ENCODE measurements at places on chromosomes 12 and 14.

DNA sequence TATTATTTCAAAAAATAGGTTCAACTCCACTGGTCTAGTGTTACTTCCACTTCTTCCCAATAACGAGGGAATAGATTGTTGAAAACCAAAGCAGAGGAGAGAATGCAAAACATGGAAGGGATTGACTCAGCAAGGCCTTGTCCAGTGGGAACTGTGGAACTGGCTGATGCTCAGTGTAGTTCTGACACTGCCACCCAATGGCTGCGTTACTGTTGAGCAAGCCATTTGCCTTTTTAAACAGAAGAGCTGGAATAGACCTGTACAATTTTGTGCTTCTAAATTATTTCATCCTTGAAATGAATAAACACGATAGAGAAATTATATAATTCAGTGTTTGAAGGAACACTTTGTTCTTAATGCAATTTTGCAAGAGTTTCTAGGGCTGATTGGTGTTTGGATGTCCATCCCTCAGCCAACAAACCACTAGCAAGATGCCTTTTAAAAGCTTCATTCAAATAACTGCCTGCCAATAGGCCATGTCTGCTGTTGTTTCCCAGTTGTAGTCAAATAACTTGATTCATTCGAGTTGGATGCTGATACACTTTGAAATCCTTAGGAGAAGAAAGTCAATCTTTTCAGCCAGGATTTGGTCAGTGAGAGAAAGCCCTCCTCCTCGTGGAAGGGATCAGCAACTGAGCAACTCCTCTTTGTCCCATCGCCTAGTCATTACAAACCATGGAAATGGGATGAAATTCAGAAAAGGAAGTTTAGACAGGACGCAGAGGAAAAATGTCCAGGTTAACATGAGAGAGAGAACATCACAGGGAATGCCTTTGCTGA is 7.3 kb upstream of the MGP start:
- DNase-seq: no peak

GRCh38 chr12:28543021-28543890 is 353.0 kb downstream of the CCDC91 start:
- DNase-seq: no peak

DNA sequence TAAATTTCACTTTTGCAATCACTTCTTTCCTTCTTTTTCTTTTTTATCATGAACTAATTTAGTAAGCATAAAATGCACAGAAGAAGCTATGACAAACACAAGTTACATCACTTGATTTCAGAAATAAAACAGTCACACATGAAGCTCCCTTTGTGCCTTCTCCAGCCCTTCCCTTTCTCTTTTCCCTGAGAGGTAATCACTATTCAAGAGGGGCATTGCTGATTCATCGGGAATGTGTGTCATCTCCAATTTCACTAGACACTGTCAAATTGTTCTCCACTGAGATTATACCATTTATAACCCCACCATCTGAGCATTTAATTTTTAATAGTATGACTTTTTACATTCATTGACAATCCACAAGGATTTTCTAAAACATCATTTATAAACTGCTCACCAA is 91.6 kb upstream of the PTPRQ start:
- no peak for DNase-seq

- no peak for DNase-seq
These were observed 15.1 kb downstream of the XRCC3 start for GRCh38 chr14:103699901-103700752.

- DNase-seq: no peak
These were observed 34.4 kb downstream of the BMAL2 start for GRCh38 chr12:27367078-27367477.
